ENCODE measurements at places on chromosomes 7 and 10.

- DNase-seq, result no peak
These were observed 48.1 kb downstream of the OSBPL3 start for GRCh38 chr7:24931844-24932243.

DNA sequence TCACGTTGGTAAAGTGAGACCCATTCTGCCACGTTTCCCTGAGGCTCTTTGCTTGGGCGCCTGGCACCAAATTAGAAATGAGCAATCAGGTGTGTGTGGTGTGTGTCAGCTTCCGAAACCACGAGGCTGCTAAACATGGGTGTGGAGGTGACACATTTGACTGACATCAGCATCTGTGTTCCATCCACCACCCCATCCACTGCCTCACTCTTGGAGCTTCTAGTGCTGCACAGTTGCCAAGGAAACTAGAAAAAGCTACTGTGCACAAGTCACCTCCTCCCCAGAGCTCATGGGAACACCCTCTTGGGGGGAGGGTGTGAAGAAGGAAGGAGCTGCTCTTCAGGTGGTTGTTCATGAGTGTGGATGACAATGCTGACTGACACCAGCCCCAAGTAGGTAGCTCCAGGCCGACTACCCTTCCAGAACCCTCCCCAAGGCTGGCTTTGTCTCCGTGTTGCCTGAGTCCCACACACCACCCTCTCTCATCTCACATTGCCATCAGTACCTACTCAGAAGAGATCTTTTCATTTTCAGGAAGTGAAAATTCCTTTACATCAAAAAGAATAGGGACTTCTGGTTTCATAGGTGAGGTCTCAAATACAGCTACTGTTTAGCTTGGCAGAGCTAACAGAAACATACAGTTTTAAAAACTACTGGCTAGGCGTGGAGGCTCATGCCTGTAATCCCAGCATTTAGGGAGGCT, 152.2 kb downstream of the TMEM178B start:
- DNase-seq, result no peak

DNA sequence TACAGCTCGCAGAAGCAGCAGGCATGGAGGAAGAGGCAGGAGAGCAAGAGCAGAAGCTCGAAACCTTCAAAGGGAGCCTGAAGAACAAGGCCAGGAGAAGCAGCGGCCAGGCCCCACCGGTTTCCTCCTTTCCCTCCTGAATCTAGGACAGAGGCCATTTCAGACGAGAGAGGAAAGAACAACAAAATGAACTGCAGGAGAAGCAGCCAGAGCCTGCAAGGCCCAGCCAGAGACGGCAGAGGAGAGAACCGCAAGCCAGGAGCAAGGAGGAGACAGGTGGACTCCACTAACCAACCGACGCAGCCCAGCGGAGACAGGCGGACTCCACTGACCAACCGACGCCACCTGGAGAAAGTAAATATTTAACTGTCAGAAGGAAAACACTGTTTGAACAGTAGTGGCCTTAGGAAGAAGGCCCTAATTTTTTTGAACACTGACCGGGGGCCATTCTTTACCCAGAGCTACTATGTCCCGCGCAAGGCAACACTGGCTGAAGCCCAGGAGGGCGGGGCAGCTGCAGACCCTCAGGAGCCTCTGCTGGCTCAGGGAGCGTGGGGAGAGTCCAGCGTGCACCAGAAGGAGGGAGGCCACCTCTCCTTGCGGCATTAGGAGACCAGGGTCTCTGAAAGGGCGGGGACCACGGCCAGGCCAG, 559.2 kb downstream of the PTPRN2 start:
- no peak for DNase-seq

DNA sequence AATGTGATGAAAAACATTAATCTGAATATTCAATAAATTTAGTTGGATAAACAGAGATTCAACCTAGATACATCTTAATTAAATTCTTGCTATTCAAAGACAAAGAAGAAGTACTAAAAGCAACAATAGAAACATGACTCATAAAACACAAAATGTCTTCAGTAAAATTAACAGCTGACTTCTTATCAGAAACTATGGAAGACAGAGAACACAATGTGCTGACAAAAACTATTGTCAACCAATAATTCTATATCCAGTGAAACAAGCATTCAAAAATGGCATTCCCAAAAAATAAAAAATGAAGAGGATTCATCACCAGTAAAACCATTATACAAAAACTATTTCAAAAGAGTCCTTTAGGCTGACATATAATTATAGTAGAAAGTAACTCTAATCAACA, 400.5 kb upstream of the SORCS1 start:
- no peak for DNase-seq

GRCh38 chr7:2737771-2738540, 50.0 kb downstream of the AMZ1 start:
- DNase-seq, result no peak

GRCh38 chr10:83764666-83765065, 374.6 kb upstream of the GHITM start:
- DNase-seq, result no peak

GRCh38 chr10:124629842-124630241, 114.3 kb downstream of the FAM53B start:
- DNase-seq, result no peak

DNA sequence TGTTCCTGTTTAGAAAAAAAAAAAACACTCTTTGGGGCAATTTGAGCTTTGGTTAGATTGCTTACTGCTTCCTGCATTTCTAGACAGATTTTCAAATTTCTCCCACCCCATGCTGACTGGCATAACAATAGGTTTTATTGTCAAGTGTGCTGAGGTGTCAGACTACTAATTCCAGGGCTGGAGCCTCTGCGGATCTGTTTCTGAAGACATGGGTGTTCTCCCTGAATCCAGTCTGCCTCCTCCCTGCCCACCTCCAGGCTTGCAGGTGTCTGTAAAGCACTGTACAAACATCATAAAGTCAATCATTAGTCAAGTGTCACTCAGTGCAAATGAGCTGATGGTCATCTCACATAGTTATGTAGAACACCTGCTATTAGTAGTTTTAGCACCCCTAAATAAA, 292.4 kb downstream of the GATA3 start:
- DNase-seq, result no peak

DNA sequence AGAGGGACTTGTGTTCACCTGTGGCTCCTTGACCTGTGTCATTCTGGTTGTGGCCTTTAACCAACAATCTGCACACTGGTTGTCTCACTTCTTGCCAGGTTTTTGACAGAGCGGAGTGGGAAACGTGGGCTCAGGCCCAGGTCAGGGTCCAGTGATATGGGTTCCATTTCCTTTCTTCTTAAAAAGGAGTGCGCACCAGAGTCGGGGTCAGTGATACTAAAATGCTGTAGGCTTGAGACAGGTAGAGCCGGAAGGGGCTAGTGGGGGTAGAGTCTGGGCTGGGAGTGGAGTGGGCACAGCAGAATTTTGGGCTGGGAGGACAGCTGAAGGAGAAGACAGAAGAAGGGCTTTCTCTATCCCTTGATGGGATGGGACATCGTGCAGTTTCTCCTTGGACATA, 61.2 kb downstream of the SH2D4B start:
- DNase-seq, result no peak

GRCh38 chr7:107530751-107531150, 33.0 kb downstream of the COG5 start:
- no peak for DNase-seq

DNA sequence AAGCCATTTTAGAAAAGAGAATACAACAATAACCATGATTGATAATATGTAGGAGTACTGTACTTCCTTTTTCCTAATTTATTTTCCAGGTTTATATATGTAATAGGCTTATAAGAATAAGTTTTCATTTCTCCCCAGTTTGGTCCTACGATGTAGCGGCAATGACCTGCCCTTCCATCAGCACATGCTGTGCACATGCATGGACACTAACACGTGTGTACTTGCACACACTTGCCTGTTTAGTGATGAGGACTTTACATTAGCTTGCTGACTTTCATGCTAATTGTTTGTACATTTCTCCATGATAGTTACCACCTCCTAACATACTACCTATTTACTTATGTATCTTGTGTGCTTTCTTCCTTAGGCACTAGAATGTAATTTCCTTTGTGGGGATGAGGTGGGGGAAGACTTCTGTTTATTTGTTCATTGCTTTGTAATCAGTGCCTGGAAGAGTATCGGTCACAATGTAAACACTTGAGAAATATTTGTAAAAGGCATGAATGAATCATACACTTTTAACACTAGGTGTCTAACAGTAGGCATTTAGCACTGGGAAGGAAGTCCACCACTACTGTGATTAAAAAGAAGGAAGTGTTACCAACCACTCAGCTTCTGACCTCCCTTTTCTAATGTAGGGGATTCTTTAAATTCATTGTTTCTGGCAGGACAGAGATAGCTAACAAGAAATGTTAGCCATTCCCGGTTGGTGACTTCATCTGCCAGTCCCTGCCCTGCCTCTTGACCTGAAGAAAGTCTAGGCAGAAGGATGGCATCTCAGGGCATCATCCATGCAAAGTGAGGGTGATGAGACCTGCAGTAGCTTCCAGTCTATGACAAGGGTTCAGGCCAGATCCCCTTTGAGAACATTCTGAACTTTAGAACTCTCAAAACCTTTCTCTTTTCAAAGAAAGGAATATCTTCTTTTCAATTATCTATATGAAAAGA, 120.2 kb upstream of the RAB18 start:
- DNase-seq, result no peak

DNA sequence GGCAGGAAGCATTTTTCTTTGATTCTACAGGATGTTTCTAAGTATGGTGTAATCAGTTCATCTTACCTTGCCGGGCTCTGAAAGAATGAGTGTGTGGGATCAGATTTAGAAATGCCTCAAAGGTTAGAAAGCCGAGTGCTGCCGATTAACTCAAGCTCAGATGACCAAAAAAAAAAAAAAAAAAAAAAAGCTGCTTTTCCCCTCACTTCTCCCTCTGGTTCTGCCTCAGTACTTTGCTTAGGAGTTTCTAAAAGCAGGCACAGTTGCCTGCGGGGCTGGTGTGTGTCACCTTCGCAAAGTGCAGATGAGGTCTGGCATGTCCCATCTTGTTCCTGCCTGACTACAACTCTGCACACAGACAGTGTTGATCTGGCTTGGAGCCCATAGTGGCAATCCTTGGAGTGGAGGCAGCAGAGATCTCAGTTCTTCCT, 47.0 kb downstream of the KIAA1217 start:
- DNase-seq, result no peak

DNA sequence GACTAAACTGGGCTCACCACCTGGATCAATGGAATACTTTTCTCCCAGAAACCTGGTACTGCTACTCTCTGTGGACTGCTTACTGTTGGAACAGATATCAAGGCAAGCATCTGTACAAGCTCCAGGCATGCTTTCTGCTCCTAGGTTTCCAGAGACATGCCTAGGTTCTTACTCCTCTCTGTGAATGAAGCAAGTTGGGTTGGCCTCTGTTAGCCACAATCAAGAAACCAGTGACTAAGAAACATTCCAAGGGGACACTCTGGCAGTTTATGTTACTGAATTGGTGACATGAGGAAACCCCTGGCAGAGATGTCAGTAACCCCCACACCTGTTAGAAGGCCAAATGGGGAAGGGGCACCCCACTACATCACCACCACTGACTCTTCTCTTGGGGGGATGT, 121.9 kb downstream of the GFRA1 start:
- no peak for DNase-seq

GRCh38 chr10:79079054-79079397, 10.3 kb downstream of the ZMIZ1 start:
- no peak for DNase-seq

- no peak for DNase-seq
These were observed 26.9 kb upstream of the NRBF2 start for GRCh38 chr10:63106111-63106755.

- no peak for DNase-seq
These were observed 160.5 kb downstream of the NRF1 start for GRCh38 chr7:129771928-129772479.

DNA sequence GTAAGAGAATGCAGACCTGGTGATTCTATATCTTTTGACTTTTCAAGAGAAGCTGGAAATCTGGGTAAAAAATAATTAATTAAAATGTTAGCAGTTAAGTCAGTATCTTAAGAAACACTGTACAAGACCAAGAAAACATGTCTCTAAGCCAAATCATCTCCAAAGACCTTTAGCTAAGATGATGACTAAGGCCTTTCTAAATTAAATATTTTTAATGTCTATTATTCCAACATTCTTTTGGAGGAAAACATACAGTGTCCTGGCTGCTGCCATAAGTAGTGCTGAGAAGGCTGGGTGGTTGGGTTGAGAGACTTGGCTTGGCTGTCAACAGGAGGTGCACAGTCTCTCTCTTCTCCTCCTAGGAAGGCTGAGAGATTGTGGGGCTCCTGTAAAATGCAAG, 20.3 kb downstream of the STARD3NL start:
- no peak for DNase-seq

DNA sequence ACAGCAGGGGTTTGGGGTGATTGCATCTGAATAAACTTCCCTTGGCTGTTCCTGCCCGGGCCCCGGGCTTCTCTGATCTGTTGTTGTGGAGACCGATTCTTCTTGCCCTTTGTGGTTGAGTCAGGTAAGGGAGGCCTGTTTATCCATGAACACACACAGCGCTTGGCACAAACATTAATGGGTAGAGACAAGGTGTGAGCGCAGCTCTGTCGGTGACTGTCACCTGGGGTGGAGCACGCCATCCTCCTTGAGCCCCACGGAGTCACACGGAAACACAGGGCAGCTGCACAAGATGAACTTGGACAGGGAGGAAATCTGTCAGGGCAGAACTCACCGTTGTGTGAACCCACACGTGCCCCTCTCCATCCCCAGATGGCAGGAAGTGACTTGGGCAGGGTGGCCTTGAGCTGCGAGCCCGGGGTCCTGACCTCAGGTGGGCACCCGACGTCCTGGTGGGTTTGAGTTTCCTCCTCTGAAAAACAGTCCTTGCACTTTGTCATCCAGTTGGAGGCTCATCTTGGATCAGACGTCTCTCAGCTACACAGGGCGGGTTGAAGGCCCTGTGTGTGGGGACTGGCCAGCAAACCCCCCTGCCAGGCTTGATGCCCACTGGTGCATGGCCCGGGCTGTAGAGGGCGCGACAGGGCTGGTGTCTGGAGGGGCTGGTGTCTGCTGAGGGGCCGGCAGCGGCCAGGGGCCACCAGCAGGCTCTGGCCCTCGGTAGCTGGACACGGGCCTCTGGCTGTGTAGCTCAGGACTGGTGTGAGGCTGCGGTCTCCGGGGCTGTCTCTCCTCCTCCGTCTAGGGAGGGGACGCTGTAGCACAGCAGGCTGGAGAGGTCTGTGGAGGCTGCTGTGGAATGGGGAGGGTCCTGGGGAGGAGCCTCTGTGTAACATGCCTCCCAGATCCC, 24.2 kb upstream of the SHH start:
- no peak for DNase-seq

GRCh38 chr10:42896735-42897134, 114.1 kb downstream of the BMS1 start:
- DNase-seq, result no peak

- DNase-seq, result no peak
These were observed 1.3 kb upstream of the EBF3 start for GRCh38 chr10:129965425-129965808.

- DNase-seq, result no peak
These were observed 16.3 kb downstream of the CYP2W1 start for GRCh38 chr7:999149-999879.

- DNase-seq, result no peak
These were observed 41.1 kb downstream of the PUS7 start for GRCh38 chr7:105480931-105481330.

GRCh38 chr10:8873310-8873709, 818.8 kb downstream of the GATA3 start:
- DNase-seq, result no peak
